ENCODE measurements at places on chromosomes 16 and 17.

DNA sequence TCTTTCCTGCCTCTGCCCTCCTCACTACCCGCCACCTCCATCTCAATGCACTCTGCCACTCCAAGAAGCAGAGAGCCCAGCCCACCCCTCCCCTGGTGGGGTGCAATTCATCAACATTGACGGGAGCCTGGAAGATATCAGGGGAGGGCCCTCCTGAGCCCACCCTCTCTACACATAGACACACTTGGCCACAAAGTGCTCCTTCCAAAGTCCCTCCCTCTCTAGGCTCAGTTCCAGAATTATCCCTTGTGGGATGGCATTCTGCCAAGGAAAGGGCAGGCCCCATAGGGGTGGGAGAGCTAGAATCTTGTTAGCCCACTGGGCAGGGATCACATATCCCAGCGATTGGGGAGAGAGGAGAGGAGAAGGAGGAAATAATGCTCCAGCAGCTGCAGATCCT is 66.2 kb downstream of the TMEM132E start:
- DNase-seq, result no peak

DNA sequence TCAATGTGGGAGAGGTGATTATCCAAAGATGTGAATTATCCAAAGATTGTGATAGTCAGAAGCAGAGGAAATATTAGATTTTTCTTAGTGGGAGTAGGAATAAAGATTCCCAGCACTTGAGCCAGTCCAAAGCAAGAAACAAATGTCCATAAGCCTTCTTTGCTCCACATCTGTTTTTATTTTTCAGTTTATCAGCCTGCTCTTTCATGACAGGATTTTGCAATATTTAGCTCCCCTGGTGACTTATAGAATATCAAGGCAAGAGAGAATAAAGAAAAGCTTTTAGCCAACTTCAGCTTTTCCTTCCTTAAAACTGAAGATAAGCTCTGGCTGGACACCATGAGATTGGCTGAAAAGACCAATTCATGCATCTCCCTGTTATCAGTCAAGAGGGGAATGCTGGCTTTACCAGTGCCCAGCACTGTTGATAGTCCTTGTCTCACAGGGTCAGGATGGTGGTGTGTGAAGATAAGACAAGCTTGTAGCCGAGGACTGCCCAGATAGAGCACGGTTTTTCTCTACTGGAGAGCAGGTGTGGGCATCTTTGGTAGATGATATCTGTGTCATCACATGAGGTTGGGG is 706.5 kb downstream of the KCNJ2 start:
- no peak for DNase-seq

DNA sequence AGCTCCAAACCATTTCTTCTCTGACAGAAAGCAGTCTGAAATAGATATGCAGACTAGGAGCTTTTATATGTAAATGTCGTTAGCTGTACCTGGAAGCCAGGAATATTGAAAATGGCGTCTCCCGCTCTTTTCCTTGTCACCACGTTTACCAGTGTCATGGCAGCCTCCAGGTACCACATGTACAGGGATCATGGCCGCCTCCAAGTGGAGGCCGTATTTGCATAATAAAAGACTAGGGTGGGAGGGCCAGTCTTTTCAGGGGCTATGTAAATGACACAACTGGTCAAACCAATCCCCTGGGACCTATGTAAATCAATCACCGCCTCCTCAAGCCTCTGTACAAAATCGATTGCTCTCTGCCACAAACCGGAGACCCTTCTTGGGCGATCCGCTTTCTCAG is 54.3 kb downstream of the MYOCD start:
- no peak for DNase-seq

DNA sequence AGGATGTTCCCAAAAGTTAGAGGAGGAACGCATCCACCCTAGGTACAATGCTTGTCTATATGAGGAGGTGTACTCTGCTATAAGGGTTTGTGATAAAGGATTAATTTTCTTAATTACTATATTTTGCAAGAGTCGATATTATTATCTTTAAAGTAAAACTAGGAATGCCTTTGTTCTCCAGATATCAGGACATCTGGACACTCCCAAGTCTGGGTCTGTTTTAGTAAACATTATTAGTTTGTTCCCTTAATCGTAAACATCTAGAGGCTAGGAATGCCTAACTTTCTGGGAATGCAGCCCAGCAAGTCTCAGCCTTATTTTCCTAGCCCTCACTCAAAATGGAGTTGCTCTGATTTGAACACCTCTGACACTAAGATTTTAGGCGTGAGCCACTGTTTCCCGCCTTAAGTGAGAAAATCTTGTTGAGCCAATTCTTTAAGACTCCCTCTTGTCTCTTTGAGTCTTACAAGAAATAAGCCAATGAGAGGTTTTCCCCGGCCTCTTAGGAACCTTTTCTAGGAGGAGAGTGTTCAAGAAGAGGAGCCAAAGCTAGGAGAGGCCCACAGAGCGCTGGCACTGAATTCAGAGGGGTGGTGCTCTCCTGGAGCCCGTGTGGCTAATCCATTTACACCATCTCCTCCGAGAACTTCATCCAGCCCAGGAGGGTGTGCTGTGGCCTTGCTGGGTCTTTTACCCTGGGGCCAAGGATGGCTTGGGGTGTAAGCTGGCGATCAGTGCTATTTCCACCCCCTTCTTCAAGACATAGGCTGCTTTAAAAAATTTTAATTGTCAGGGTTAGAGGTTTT is 40.9 kb downstream of the SMARCE1 start:
- DNase-seq, result no peak

GRCh38 chr17:40179923-40180659 is 2.8 kb downstream of the RAPGEFL1 start:
- no peak for DNase-seq

GRCh38 chr16:9371713-9372448 is 280.4 kb downstream of the HAPSTR1 start:
- DNase-seq, result no peak

GRCh38 chr17:81593105-81593871 is 41.1 kb upstream of the FAAP100 start:
- DNase-seq, result no peak

DNA sequence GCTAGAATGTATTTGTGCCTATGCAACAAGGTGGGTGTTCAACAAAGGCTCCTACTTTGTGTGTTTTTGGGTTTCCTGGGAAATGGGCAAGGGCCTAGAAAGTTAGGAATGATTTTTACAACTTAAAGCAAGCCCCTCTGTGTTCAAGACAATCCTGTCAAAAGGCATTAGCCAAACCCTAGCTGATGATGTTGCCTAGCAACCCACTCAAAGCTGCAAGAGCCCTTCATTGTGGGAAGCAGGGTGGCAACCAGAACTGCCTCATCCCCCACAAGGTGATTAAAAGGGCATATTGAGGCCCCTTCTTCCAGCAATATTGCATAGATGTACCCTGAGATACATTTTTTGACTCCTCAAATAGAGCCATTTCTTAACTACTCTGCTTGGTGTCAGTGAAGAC is 16.0 kb upstream of the RASL10B start:
- DNase-seq, result no peak

DNA sequence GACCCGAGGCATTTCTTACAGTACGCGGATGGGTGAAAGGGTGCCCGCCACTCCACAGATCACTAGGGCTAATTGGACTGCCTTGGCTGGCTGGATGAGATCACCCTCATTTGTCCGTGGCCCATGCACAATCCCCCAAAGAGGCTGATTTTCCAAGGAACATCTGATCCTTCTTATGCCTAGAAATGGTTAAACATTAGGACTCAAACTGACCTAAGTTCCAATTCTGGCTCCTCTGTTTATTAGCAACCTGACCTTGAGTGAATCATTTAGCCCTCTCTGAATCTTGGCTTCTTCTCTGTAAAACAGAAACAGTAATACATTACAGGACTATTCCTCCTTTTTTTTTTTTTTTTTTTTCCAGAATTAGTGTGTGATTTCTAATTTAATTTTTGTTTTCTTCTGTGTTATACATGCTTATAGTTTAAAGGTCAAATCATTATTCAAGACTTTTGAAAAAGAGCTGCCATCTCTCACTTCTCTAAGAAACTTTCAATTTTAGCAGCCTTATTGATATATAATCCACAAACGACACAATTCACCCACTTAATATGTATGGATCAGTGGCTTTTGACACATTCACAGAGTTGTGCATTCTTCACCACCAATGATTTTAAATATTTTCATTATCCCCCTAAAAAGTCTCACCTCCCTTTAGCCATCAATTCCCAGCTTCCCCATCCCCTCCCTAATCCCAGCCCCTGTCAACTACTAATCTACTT is 45.4 kb upstream of the TMEM132E start:
- DNase-seq, result no peak

- DNase-seq, result no peak
These were observed 6.3 kb downstream of the CNTD1 start for GRCh38 chr17:42804918-42805367.

DNA sequence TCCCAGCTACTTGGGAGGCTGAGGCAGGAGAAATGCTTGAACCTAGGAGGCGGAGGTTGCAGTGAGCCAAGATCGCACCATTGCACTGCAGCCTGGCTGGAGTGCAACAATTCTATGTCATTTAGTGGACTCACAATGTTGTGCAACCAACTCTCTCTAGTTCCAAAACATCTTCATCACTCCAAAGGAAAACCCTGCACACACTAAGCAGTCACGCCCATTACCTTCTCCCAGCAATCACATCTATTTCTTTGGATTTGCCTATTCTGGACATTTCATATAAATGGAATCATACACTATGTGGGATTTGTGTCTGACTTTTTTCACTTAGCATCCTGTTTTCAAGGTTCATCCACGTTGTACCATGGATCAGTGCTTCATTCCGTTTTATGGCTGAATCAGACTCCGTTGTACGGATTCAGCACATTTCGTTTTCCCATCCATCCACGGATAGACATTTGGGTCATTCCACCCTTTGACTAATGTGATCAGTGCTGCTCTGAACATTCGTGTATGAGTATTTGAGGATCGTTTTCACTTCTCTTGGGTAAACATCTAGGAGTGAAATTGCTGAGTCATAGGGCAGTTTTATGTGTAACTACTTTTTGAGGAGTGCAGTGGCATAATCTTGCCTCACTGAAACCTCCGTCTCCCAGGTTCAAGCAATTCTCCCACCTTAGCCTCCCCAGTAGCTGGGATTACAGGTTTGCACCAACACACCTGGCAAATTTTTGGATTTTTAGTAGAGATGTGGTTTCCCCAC is 45.4 kb upstream of the EMP2 start:
- no peak for DNase-seq

GRCh38 chr17:57927048-57927723 is 28.0 kb downstream of the CUEDC1 start:
- DNase-seq, result no peak

- DNase-seq, result no peak
These were observed 28.9 kb upstream of the RPH3AL start for GRCh38 chr17:381516-381915.

DNA sequence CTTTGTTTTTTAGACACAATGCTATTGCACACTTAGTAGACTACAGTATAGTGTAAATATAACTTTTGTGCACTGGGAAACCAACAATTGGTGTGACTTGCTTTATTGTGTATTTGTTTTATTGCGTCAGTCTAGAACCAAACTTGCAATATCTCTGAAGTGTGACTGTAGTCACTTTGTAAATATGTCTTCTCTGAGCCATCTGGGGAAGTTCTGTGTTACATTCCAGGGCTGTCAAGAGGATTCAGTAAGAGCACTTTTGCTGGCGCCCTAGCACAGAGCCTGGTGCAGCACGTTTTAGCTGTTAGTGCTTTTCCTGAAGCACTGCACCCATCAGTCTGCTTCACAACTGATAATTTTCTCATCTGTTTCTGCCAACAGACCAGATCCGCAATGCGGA is 73.2 kb downstream of the NT5M start:
- DNase-seq, result no peak

DNA sequence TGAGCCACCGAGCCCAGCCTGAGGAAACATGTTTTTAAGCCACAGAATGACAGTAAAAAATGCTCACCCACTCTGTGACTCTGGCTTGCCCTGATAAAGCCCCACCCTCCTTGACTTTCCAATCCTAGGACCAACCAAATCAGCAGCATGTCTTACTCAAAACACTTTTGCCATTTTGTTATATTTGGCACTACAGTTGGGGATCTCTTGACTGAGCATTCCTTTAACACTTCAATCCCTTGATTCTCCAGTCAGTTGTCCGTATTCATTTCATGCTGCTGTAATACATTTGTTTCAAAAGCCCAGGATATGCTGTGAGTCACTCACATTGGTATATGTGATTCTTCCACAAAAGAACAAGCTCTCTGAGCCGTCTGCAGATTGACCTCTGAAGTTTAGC is 8.2 kb downstream of the MYH3 start:
- DNase-seq, result no peak

DNA sequence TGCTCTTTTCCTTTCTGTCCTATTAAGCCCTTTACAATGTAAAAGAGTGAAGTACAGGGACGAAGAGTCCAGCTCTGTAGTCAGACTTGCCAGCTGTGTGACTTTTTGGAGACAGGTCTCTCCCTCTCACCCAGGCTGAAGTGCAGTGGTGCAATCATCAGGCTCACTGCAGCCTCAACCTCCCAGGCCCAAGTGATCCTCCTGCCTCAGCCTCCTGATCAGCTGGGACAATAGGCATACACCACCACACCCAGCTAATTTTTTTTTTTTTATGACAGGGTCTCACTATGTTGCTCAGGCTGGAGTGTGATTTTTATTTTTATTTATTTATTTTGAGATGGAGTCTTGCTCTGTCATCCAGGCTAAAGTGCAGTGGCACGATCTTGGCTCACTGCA is 7.1 kb upstream of the ITPRIPL2 start:
- no peak for DNase-seq

- no peak for DNase-seq
These were observed 397 bp downstream of the RIPOR1 start for GRCh38 chr16:67528870-67529581.

- peak; percentile 58 for DNase-seq
These were observed 487 bp downstream of the C17orf67 start for GRCh38 chr17:56833057-56833808.

DNA sequence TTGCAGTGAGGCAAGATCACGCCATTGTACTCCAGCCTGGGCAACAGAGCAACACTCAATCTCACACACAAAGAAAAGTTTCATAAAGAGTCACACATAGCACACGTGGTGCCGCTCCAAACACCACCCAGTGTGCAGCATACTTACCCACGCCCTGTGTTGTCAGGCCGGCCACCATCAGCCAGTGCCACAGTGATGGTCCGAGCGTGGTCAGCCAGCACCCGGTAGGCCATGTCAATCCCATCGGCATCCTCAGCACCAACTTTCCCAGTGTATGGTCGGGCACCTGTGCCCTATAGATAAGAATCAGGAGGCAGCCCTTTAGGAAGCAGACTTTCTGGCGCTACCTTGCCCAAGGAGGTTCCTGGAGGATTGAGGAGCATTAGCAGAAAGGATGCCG is 17.7 kb upstream of the EXOSC6 start:
- no peak for DNase-seq

- no peak for DNase-seq
These were observed 1.7 kb upstream of the RRAD start for GRCh38 chr16:66926961-66927436.

- no peak for DNase-seq
These were observed 1.0 kb downstream of the ZNF319 start for GRCh38 chr16:57999366-57999970.

Data from memory B cell (primary cell).